ENCODE measurements at places on chromosomes 1 and 21. TPM values are rescaled to one million over a fixed set of nuclear protein-coding genes. Genes with fewer than 3 reads are reported as not detected.

AIRE gene
- not detected for total RNA-seq

MAP3K7CL gene
- 13.1 TPM for total RNA-seq

C1orf21 gene
- 0.62 TPM for total RNA-seq

ETS2 gene
- 14.8 TPM for total RNA-seq

- no peak overlapping the region for H3K27ac ChIP-seq
- H3K4me3 ChIP-seq, result no peak overlapping the region
- no peaks in the 10 kb centered on the region for H3K4me1 ChIP-seq
- no peaks in the 10 kb centered on the region for H3K27me3 ChIP-seq
These were observed 17.0 kb upstream of the ITLN2 start for GRCh38 chr1:160971618-160972056.

DNA sequence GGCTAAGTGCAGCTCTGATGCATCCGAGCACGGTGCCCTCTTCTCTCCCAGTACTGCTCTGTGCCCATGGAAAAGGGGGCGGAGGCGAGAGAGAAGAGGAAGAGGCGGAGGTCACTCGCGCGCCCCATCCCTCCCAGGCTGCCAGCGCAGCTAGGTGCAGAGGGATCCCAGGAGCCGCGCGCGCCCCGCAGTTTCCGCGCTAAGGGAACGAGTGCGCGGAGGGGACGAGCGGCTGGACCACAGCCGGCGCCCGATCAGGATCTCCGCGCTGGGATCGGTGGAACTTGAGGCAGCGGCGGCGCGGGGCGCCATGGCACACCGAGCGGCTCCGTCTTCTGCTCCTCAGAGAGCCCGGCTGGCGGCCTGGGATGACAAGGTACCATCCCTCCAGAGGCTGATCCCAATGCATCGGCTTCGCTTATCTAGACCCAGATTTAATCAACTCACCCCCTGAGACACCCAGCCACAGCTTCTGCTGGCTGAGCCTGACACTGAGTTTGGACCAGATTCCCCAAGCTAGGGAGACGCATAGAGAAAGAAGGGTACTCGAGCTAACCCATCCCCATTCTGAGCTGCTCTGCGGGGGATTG lies at the start of gene PTGFR:
PTGFR (plus strand) TSS at position 114 of the 590 bp plus-strand sequence. CDS start 1,770 bp downstream, outside the sequence.
- DNase-seq, result no peak
- H3K27me3 ChIP-seq, result peaks cover 53% of the 10 kb centered on the region
- no peaks in the 10 kb centered on the region for H3K36me3 ChIP-seq
- no peak within 1 kb of the TSS for H3K27ac ChIP-seq
- peaks cover 6% of the 10 kb centered on the region for H3K4me1 ChIP-seq

GRCh38 chr1:6627841-6628545 lies 3.3 kb downstream of the THAP3 start:
- peaks cover 32% of the 10 kb centered on the region for H3K4me1 ChIP-seq
- peaks cover 1% of the 10 kb centered on the region for H3K36me3 ChIP-seq
- H3K4me3 ChIP-seq, result peak overlapping the region; percentile 74
- no peak overlapping the region for H3K27ac ChIP-seq
- H3K27me3 ChIP-seq, result no peaks in the 10 kb centered on the region

DNA sequence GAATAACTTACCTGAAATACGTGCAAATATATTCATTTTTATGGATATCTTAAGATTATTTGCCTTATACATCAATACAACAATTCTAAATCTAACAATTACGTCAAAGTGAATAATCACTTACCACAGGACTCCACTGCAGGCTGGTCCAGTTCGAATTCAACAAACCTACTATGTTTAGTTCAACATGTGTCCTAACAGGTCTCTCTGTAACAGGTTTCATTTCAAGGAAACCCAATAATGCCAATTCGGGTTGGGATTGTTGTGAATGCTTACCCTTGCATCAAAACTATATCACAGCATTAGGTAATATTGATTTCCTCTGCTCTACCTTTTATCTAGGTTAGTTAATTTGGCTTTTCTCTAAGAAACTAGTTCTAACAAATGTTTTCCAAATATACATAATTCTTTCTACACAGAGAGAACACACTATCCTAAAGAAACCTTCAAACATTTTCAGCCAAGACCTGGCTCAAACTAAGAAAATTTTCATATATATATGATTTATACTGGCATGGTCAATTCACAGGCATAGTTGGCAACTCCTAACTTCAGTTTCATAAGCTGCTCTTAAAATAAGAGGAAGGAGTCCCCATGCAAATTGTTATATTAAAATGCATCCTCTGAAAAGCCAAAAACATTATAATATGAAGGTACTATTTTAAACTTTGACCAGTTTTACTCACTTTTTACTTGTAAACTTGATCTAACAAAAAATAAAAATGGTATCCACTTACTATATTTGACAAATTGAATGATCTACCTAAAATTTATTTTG lies 4.5 kb downstream of the IVNS1ABP start:
- DNase-seq, result no peak
- H3K4me1 ChIP-seq, result peaks cover 25% of the 10 kb centered on the region
- peaks cover 34% of the 10 kb centered on the region for H3K36me3 ChIP-seq

DNA sequence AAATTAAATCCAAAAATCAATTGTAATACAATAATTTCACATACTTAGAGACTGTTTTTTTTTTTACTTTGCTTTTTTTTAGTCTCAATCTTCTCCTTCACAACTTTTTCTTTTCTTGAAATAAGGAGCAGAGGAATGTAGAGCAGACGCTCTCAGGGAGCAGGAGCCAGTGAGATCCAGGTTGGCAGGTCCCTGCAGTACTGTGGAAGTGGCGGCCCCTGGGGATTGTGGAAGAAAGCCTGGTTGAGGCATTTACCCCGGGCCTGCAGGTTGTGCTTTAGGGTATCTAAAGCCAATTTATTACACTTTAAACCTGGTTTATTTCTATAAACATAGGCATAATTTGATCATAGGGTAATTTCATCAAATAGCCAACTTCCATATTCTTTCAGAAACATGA lies 748 bp upstream of the OR2AJ1 start:
- H3K4me3 ChIP-seq, result no peak overlapping the region
- H3K27me3 ChIP-seq, result no peaks in the 10 kb centered on the region
- no peaks in the 10 kb centered on the region for H3K4me1 ChIP-seq
- H3K27ac ChIP-seq, result no peak overlapping the region
- DNase-seq, result no peak

DNA sequence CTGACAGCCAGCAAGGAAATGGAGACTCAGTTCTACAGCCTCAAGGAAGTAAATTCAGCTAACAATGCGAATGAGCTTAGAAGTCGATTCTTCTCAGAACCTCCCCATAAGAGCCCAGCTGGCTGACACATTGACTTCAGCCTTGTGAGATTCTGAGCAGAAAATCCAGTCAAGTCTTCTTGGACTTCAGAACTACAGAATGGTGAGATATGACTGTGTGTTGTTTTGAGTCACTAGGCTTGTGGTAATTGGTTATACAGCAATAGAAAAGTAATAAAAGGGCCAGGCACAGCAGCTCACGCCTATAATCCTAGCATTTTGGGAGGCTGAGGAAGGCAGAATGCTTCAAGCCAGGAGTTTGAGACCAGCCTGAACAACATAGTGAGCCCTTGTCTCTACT lies 161.8 kb upstream of the IVNS1ABP start:
- peaks cover 6% of the 10 kb centered on the region for H3K4me1 ChIP-seq
- H3K36me3 ChIP-seq, result no peaks in the 10 kb centered on the region
- H3K27me3 ChIP-seq, result no peaks in the 10 kb centered on the region
- H3K27ac ChIP-seq, result no peak overlapping the region
- DNase-seq, result no peak

DNA sequence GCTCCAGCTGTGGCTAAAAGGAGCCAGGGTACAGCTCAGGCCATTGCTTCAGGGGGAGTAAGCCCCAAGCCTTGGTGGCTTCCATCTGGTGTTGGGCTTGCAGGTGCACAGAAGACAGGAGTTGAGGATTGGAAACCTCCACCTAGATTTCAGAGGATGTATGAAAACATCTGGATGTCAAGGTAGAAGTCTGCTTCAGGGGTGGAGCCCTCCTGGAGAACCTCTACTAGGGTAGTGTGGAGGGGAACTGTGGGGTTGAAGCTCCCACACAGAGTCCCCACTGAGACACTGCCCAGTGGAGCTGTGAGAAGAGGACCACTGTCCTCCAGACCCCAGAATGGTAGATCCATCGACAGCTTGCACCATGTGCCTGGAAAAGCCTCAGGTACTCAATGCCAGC lies 183.0 kb downstream of the PDE4B start:
- no peaks in the 10 kb centered on the region for H3K36me3 ChIP-seq
- H3K4me3 ChIP-seq, result no peak overlapping the region
- no peak overlapping the region for H3K27ac ChIP-seq
- peaks cover 33% of the 10 kb centered on the region for H3K27me3 ChIP-seq

DNA sequence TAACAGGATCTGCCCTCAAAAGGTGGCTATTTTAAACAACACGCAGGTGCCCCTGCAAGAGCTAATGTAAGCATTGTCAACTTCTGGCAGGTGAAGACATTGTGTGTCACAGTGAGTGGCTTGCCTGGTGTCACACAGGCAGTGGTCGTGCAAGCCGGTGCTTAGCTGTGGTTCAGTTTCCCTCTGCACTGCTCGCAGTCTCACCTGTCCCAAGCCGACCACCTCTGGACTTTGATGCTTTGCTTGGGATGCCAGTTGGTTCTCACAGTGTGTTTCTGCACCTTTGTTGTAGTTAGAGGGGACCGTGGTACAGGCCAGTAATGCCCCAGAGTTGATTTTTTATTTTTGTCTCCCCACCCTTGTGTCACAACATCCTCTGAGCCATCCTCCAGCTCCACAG lies 85.2 kb downstream of the UCK2 start:
- no peak overlapping the region for H3K27ac ChIP-seq
- peaks cover 2% of the 10 kb centered on the region for H3K4me1 ChIP-seq
- H3K36me3 ChIP-seq, result no peaks in the 10 kb centered on the region
- no peak overlapping the region for H3K4me3 ChIP-seq
- no peak for DNase-seq

- H3K27ac ChIP-seq, result no peak overlapping the region
- no peak overlapping the region for H3K4me3 ChIP-seq
- H3K27me3 ChIP-seq, result no peaks in the 10 kb centered on the region
These were observed 323.1 kb upstream of the FAM78B start for GRCh38 chr1:166489670-166490436.

DNA sequence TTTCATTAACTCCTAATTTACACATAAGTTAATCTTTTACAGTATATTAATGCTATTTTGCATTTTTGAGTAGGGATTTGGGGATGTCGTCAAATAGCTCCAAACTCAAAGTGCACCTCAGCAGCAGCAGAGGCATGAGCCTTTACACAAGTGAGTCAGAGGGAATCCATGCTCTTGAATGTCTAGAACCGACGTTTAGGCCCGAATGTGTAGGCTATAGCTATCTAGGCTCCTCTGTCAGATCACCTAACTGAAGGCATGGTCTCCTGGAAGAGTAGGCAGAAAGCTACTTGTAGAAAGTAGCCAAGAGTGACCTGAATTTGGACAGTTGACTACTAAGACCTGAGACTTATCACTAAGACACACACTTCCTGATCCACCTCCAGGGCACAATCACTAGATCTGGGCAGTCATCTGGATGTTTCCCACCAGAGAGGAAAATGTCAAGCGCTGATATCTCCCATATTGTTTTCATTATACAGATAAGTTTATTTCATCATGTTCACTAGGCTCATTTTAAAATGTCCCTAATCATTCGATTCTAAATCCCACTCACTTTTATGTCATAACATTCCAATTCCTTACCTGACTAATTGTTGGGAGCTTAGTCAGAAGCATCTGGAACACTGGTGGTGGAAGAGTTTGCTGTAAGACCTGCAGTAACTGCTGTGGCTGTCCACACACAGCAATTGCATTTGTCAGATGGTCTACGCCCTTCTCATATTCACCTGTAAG lies 15.3 kb downstream of the TOMM20 start:
- no peak overlapping the region for H3K27ac ChIP-seq
- H3K36me3 ChIP-seq, result peaks cover 5% of the 10 kb centered on the region
- H3K27me3 ChIP-seq, result no peaks in the 10 kb centered on the region

GRCh38 chr1:56543783-56544612 lies 35.4 kb downstream of the PLPP3 start:
- H3K27me3 ChIP-seq, result peaks cover 7% of the 10 kb centered on the region
- H3K36me3 ChIP-seq, result no peaks in the 10 kb centered on the region
- H3K27ac ChIP-seq, result no peak overlapping the region
- no peak overlapping the region for H3K4me3 ChIP-seq

GRCh38 chr1:185158800-185159199 lies 1.8 kb downstream of the SWT1 start:
- no peaks in the 10 kb centered on the region for H3K27me3 ChIP-seq
- H3K27ac ChIP-seq, result no peak overlapping the region
- DNase-seq, result no peak
- H3K36me3 ChIP-seq, result peaks cover 12% of the 10 kb centered on the region
- no peak overlapping the region for H3K4me3 ChIP-seq
- H3K4me1 ChIP-seq, result peaks cover 13% of the 10 kb centered on the region

- H3K27me3 ChIP-seq, result peaks cover 23% of the 10 kb centered on the region
- H3K4me3 ChIP-seq, result no peak overlapping the region
- no peak overlapping the region for H3K27ac ChIP-seq
- H3K36me3 ChIP-seq, result peaks cover 3% of the 10 kb centered on the region
- DNase-seq, result no peak
These were observed 10.0 kb upstream of the IGSF3 start for GRCh38 chr1:116677474-116678062.

- DNase-seq, result no peak
- H3K4me3 ChIP-seq, result no peak overlapping the region
- H3K36me3 ChIP-seq, result no peaks in the 10 kb centered on the region
- no peaks in the 10 kb centered on the region for H3K4me1 ChIP-seq
- H3K27ac ChIP-seq, result no peak overlapping the region
These were observed 74.0 kb upstream of the GALNT2 start for GRCh38 chr1:229993060-229993459.

GRCh38 chr1:2133879-2134215 lies 60.7 kb downstream of the FAAP20 start:
- no peaks in the 10 kb centered on the region for H3K36me3 ChIP-seq
- H3K27ac ChIP-seq, result peak overlapping the region; percentile 79
- H3K4me1 ChIP-seq, result peaks cover 48% of the 10 kb centered on the region

DNA sequence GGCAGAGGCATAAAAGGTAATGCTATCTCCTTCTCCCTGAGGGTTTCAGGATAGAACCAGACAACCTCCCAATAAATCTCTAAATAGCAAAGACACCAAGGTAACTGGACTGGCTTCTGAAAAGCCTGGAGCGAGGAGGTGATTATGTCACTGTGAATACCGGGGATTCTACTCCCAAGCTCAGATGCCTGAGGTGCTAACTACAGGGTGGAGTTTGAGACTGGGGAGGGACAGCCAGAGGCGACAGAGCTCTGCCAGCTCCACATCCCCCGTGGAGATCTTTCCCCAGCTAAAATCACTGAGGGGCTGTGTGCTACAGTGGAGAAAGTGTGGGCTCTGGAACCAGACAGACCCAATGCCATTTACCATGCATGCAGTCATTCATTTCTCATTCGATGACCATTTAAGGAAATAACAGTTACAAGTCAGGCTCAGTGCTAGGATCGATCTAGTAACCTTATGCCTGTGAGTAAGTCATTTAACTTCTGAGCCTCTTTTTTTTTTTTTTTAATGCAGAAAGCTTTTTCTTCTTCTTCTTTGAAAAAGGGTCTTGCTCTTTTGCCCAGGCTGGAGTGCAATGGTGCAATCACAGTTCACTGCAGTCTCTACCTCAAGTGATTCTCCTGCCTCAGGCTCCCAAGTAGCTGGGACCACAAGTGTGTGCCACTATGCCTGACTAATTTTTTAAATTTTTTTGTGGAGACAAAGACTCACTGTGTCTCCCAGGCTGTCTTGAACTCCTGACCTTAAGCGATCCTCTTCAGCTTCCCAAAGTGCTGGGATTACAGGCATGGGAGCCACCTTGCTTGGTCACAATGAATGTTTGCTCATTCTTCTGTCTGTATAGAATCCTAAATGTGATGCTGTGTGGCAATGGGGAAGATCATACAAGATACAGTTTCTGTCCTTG lies 8.1 kb upstream of the SLC45A3 start:
- no peaks in the 10 kb centered on the region for H3K36me3 ChIP-seq
- H3K4me3 ChIP-seq, result no peak overlapping the region
- H3K27ac ChIP-seq, result no peak overlapping the region
- peaks cover 7% of the 10 kb centered on the region for H3K27me3 ChIP-seq
- H3K4me1 ChIP-seq, result peaks cover 2% of the 10 kb centered on the region
- no peak for DNase-seq

- DNase-seq, result no peak
- H3K4me1 ChIP-seq, result peaks cover 15% of the 10 kb centered on the region
- no peak overlapping the region for H3K4me3 ChIP-seq
These were observed 10.2 kb downstream of the DDI2 start for GRCh38 chr1:15627343-15627988.

All from naive thymus-derived CD8-positive, alpha-beta T cell (primary cell).